Stimulated activated CD8-positive, alpha-beta memory T cell treated with anti-CD3 and anti-CD28 coated beads, Interleukin-4, amount 100 ng/mL, for 48 hours (primary cell): ENCODE measurements at places on chromosomes 7 and 10.

GRCh38 chr10:125002423-125003145, 60.7 kb downstream of the ZRANB1 start:
- no peak for DNase-seq

DNA sequence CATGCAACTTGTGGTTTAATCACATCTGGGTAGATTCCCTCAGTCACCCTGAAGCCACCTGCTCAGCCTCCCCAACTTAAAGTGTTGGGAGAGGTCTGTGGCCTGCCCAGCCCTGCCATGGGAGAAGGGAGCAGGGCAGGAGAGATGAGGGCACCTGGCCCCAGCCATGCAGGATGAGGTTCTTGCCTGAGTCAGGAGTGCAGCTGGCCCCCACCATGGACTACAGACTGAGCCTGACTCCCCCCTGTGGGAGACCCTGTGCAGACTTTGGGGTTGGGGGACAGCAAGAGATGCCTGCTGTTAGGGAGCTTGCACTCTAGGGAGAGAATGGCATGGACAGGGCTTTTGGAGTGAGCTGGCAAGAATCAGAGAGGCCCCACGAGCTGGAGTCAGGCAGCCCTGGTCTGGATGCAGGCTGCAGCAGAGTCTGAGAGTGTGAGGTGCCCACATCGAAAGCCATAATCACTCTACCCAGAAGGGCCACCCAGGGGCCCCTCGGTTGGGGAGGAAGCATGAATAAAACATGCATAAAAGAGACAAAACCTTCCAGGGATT, 34.7 kb upstream of the DPYSL4 start:
- no peak for DNase-seq

DNA sequence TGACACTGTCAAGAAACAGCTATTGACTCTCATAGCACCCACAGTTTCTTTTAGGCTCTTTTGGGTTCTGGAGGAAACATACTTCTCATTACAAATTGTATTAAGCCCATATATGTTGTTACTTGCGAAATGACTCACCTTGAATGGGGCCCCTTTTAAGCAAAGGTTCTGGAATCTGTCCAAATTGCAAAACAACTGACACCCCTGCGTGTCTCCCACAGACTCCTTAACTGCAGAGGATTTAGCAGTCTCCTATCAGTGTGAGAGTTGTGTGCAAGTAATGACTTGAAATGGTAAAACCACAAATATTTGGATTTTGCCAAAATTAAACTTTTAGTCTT, 192.3 kb downstream of the DNAJC1 start:
- no peak for DNase-seq

DNA sequence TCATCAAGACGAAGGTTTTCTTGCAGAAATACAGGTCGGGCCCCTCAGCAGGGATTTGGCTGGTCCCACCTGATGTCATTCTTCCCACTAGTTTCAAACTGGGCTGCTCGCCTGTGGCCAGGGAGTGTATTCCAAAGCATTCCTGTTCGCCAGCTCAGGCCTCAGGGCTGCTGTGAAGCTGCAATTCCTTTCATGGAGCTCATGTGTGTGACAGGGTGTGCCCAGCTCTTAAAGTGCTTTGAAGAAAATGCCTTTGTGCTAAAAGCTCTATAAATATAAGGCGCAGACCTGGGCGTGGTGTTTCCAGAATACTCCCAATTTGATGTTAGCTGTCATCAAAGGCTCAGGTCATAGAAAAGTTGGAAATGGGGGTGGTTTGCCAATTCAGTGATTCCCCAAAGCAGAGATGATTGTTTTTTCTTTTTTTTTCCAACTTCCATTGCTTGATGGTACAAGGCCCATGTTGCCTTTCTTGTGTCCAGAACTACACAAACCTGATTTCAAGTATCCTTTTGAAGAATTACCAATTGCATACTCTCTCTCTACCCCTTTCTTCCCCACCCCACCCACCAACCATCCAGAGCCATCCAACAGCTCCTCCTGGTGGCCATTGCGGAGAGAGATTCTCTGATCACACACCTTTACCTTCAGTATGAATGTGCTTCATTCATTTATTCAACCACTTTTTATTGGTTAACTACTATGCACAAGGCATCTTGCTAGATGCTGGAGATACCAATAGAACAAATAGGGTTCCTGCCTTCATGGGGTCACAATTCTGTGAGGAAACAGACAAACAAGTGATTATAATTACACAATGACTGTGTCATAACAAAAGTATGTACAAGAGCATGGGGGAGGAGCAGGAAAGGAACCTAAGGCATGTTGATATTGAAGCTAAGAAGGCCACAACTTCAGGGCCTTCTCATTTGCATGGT, 297.3 kb upstream of the LYZL1 start:
- DNase-seq = peak; percentile 61

GRCh38 chr10:6019010-6019782, 41.9 kb upstream of the IL15RA start:
- DNase-seq = no peak

DNA sequence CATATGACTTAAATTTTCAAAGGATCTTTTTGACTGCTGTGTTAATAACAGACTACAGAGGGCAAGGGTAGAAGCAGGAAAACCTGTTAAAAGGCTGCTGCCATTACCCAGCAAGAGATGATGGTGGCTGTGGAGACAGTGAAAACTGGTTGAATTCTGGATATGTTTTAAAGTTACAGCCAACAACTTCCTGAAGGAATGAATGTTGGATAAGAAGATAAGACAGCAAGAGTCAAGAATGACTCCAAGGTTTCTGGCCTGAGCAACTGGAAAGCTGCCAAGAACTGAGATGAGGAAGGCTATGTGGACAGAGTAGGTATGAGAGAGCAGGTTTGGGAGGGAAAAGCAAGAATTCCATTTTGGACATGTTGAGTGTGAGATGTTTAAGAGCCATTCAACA, 19.1 kb downstream of the CNOT4 start:
- no peak for DNase-seq

DNA sequence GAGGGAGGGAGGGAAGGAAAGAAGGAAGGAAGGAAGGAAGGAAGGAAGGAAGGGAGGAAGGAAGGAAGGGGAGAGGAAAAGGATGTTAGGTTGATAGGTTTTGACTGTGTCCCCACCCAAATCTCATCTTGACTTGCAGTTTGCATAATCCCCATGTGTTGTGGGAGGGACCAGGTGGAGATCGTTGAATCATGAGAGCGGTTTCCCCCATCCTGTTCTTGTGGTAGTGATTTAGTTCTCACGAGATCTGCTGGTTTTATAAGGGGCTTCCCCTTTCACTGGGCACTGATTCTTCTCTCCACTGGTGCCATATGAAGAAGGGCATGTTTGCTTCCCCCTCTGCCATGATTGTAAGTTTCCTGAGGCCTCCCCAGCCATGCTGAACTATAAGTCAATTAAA, 15.1 kb upstream of the NUDCD3 start:
- no peak for DNase-seq

DNA sequence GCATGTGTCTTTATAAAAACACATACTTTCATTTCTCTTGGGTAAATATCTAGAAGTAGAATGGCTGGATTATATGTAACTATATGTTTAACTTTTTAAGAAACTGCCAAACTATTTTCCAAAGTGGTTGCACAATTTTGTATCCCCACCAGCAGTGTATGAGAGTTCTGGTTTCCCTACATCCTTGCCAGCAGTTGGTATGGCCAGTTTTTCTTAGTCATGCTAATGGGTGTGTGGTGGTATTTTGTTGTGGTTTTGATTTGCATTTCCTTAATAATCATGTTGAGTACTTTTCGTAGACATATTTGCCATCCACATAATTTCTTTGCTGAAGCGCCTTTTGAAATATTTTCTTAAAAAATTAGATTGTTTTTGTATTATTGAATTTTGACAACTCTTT, 60.3 kb downstream of the NEUROG3 start:
- no peak for DNase-seq

- DNase-seq = no peak
Observed at GRCh38 chr7:100667331-100668068, 6.0 kb upstream of the GNB2 start.
